ENCODE measurements at places on chromosomes 3 and 15.

DNA sequence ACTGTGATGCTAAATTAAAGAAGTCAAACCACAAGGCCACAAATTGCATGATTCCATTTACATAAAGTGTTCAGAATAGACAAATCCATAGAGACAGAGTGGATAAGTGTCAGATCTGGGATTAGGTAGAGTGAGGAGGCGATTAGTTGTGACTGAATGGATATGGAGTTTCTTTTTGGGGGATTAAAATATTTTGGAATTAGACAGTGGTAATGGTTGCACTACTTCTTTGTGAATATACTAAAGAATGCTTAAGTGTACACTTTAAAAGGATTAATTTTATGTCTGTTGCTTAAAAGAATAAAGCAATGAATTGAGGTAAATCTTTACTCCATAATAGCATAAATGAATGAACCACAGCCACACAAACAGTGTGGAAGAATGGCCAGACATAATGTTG, 175.5 kb upstream of the CADM2 start:
- no peak for DNase-seq

GRCh38 chr3:153038779-153039178, 123.2 kb upstream of the RAP2B start:
- DNase-seq, result no peak

DNA sequence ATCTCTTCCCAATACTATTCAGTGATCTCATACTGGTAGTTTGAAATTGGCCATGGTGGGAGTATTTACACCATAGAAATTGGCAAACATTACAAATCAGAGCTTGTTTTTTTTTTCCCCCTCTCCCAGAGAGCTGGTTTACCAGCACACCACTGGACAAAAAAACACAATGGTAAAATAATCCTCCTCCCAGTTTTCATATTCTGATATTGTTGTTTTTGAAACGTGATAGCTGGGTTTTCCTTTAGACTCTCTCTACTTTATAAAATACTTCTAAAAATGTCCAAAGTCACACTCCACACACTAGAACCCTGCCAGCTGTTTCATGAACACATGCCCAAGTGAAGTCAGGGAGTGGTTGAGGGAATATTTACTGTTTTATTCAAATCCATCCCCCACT, 187.5 kb downstream of the DTWD1 start:
- DNase-seq, result no peak

DNA sequence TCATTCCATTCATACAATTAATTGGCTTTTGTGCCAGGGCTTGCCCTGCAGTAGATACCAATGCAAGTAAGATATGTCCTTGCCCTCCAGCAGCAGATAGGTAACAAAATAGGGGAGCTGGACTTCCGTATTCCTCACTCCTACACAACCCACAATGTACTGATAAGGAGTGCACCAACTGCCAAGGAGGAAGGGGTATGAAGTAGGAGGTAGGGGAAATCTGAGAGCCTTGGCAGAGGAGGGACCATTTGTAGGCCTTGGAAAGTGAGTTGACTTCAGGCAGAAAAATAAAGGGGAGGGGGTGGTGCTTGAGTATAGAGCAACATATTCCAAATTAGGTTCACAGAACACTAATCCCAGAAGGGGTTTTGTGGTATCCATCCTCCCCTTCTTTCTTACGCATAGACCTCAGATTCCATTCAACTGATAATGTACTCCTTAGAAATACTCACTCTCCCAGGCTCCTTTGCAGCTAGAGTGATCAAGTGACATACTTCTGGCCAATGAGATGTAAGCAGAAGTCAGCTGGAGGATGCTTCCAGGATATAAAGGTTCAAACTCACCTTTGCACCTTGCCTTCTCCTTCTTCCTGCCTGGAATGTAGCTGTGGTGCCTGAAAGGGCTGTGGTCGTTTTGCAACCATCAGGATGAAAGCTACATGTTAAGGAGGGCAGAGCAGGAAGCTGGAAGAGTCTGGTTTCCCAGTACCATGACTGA, 127.1 kb upstream of the SMAD3 start:
- no peak for DNase-seq

GRCh38 chr3:177567833-177568232, 370.6 kb upstream of the TBL1XR1 start:
- no peak for DNase-seq

DNA sequence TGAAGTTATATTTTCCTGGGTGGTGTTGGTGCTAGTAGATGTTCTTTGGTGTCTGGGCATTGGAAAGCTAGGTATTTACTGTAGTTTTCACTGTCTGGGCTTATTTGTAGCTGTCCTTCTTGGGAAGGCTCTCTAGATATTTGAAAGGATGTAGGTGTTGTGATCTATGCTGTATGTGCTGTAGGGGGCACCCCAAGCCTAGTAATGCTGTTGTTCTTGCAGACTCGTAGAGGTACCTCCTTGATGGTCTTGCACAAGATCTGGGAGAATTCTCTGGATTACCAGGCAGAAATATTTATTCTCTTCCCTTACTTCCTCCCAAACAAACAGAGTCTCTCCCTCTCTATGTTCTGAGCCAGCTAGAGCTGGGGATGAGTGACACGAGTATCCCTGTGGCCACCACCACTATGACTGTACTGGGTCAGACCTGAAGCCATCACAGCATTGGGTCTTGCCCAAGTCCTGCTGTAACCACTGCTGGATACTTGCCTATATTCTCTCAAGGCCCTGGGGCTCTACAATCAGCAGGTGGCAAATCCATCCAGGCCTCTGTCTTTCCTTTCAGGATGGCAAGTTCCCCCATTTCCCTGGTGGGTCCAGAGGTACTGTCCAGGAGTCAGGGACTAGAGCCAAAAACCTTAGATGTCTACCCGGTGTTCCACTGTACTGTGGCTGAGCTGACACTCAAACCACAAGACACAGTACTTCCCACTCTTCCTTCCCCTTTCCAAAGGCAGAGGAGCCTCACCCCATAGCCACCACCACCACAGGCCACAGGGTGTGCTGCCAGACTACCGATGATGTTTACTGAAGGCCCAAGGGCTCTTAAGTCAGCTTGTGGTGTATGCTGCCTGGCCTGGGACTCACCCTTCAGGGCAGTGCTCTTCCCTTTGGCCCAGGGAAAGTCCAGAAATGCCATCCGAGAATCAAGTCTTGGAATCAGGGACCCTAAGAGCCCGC, 195.2 kb upstream of the DPPA4 start:
- DNase-seq, result no peak

- DNase-seq, result no peak
Observed at GRCh38 chr3:171757361-171758034, 52.8 kb downstream of the PLD1 start.

GRCh38 chr3:23312866-23313265, 109.7 kb downstream of the UBE2E2 start:
- DNase-seq, result no peak

DNA sequence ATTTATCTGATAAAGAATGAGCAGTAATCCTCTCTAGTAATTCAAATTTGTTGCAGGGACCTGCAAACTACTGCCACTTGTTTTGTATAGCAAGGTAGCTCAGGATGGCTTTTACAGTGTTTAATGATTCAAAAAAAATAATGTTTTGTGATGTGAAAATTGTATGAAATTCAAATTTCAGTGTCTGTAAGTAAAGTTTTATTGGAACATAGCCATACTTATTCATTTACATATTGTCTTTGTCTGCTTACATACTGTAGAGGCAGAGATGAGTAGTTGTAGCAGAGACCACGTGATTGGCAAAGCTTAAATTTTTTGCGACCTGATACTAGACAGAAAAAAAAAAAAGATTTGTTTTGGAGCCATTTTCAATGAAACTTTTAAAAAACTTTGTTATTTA, 6.5 kb upstream of the UTS2B start:
- DNase-seq, result no peak

DNA sequence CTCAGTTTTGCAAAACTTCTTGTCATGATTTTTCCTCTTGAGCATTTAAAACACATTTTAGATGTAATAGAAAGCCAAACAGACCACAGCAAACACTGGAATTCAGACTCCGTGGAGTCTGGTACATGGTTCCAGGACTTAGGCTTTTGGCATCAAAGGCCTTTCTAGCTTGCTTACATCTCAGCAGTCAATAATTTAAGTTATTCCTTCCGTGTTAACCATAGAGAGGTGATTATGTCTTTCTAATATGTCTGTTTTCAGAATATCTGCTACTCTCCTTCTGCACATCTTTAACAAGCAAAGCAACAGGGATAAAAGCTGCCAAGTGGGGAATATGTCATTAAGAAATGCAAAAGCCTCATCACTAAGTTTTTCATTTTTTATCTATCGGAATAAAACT, 171.7 kb upstream of the CRBN start:
- no peak for DNase-seq

GRCh38 chr3:126996905-126997304, 14.0 kb downstream of the PLXNA1 start:
- no peak for DNase-seq

- DNase-seq, result peak; percentile 51
Observed at GRCh38 chr3:192566706-192567290, 160.5 kb downstream of the FGF12 start.

DNA sequence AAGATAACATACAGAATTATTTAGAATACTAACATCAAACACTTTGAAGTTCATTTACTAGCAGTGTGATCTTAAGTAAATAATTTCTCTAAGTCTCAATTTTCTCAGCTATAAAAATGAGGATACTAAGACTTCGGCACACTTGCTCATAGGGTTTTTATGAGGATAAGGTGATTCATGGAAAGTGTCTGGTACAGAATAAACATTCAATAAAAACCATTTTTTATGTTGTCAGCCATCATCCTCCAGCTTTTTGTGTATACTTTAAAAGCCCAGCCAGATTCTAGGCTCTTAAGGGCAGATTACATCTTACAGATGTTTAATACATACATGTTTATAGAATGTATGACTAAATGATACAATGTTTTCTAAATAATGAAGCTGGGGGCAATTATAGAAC, 56.8 kb downstream of the FEZF2 start:
- DNase-seq, result no peak

DNA sequence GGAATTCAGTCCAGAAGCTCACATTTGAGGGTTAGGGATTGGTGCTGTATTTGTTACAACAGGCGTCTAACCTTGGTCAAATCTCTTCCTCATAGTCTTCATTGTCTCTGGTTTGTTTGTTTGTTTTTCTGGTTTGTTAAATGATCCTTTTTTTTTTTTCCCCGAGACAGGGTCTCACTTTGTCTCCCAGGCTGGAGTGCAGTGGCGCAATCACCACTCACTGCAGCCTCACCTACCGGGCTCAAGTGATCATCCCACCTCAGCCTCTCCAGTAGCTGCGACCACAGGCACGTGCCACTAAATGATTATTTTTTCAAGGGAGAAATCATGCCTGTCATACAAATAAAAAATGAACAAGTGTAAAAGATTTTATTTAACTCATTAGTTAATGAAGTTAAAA, 14.3 kb upstream of the ADPGK start:
- no peak for DNase-seq

DNA sequence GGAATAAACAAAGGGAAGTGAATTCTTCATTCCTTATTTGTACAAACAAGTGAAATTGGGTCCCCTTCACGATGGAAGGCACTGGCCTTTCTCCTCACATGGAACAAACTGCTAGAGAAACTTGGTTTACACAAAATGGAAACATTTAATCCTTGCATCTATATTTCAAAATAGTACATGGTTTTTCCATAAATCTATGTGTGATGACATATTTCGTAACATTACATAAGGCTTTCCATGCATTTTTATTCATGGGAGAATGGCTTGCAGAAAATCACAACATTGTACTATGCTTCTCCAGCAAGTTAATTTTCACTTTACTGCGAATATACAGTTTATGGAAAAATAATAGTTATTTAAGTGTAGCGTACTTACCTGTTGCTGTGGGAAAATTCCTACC, 81.0 kb upstream of the CDIN1 start:
- no peak for DNase-seq

DNA sequence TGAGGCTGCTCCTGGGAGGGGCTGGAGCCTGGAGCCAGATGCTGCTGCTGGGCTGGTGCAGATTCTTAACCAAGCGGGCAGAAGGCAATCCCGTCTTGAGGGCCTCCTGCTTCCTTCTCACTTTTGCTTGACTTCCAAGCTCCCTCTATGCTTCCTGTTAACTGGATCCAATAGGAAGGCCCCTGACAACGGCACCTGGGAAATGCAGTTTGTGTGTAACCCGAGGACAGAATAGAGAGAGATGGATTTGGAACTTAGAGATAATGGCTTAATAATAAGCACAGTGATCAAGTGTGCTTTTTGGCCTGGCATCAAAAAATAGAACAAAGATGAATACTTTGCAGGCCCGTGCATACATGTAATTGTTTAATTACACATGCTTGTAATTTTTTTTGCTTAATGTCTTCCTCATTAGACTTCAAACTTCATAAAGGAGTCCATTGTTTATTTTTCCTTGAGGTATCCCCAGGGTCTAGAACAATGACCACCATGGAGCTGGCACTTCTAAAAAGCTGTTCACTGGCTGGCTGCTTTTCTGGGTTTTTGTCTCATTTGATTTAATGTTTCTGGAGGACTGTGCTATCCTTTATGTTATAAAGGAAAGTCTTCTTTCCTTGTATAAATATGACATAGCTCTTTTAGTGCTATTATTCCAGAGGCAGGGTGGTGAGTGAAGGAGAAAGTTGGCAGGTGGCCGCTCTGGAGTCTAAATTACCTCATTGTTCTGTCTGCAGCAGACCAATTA, 63.3 kb upstream of the MITF start:
- DNase-seq, result no peak

DNA sequence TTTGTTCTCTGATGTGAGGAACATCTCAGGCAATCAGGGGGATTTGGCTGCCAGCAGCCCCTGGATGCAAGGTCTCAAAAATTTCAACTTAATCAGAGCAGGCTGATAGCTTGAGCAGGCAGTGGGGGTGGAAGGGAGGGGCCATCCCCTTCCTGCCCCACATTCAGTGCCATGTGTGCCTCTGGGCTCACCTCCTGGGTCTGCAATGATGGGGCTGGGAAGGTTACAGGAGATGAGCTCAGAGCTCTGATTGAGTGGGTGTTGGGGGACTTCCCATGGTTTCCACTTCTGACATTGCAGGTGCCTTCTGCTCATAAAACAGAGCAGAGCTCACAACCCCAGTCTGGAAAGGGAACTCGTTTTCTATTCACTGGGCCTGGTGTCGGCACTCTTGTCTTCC, 37.0 kb downstream of the PARP16 start:
- no peak for DNase-seq

DNA sequence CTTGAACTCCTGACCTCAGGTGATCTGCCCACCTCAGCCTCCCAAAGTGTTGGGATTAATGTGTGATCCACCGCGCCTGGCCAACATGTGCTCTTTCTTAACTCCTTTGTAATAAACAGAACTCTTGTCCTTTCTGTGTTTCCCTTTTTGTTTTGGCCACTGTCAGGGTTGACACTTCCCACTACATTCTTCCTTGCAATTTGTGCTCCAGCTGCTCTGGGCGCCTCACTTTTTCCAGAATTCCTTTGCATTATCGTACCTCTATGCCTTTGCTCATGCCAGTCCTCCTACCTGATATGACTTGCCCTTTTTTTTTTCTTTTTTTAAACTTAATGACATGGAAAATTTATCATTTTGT, 38.8 kb upstream of the SMAD3 start:
- no peak for DNase-seq
